Right cardiac atrium (tissue), 5 donors: ENCODE measurements at places on chromosomes 16 and 17. TPM values are rescaled to one million over a fixed set of nuclear protein-coding genes. Genes with fewer than 3 reads are reported as not detected.

GRCh38 chr17:74825952-74826719 lies 33.5 kb downstream of the GRIN2C start:
- no peak for DNase-seq

SLC35B1 gene
- total RNA-seq = 57.5 TPM

- DNase-seq = no peak
Observed at GRCh38 chr17:57253362-57254065, 2.8 kb upstream of the MSI2 start.

- no peak for DNase-seq
Observed at GRCh38 chr16:78543023-78543422, 443.6 kb downstream of the WWOX start.

DNA sequence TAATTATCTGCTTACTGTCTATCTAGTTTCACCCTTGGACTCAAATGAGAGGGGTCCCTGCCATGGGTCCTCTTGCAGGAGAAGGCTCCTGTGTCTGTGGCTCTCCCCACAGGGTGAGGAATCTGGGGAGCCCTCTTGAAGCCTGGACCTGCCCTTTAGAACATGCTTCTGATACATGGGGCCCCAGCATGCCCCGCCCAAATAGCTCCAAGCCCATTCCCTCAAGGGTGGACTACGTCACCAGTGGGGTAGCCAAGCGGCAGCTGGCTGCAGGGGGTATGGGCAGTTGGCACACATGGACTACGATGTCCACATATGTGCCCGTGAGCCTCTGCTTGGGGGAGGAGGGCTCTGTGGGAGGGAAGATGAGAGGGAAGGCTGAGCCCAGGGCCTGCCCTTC lies 39.3 kb downstream of the ARHGAP27 start:
- no peak for DNase-seq

DNA sequence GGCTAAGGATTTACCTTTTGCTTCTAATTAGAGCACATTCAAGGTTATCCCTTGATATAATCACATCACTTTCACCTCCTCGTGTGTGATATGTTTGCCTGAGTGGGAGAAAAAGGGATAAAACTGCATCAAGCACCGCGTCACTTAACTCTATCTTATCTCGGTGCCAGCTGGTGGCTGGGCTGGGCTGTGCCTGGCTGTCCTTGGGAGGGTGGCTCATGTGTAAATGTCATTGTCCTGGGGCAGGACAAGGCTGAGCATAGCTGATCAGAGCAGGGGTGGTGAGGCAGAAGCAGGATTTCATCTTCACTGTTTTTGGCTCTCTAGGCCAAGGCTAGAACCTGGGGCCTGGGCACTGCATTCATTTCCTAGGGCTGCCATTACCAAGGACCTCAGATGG lies 105.3 kb downstream of the RAP1GAP2 start:
- peak; percentile 63 for DNase-seq

ZSCAN10 gene
- total RNA-seq = not detected

GRCh38 chr17:79518585-79519523 lies 92.0 kb downstream of the RBFOX3 start:
- DNase-seq = no peak

ITGB3 gene
- total RNA-seq = 6.3 TPM

- DNase-seq = no peak
Observed at GRCh38 chr17:32492648-32493289, 6.0 kb downstream of the CDK5R1 start.

DNA sequence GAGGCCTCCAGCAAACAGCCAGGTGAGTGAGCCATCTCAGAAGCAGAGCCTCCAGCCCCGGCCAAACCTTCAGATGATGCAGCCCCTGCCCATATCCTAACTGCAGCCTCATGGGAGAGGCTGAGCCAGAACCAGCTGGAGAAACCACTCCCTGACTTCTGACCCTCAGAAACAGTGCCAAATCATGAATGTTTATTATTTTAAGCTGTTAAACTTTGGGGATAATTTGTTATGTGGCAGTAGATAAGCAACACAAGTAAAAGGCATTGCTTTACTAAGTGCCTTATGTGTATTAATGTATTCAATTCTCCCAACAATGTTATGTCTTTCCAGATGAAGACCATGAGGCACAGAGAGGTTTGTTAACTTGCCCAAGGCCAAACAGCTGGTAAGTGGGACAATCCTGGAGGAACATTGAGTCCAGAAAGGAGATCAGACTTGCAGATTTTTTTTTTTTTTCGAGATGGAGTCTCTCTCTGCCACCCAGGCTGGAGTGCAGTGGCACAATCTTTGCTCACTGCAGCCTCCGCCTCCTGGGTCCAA lies 59.6 kb downstream of the SOCS1 start:
- DNase-seq = no peak

GRCh38 chr17:62627219-62627903 lies at the start of gene MRC2:
Gene MRC2 (plus strand): TSS chr17:62627670. CDS start chr17:62627803, 133 bp downstream.
- DNase-seq = peak; percentile 93

DNA sequence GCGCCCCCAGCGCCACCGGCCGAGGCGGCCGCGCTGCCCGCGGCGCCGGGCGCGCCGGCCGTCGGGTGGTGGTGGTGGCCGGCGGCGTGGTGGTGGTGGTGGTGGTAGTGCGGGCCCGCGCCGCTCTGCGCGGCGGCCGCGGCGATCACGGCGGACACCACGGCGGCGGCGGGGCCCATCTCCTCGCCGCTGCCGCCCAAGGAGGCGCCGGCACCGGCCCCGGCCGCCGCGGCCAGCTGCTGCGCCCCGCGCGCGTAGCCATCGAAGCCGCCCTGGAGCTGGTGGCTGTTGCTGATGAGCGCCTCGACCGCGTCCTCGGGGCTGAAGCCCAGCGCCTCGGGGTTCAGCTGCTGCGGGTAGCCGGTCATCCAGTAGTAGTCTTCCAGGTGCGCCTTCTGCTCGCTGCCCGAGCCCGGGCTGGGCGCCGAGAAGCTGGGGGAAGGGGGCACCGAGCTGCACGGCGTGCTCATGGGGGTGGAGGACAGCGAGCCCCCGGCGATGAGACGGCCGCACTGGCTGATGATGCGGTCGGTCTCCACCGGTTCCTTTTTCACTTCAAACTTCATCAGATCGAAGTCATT lies 1.2 kb downstream of the MAF start:
- DNase-seq = peak; percentile 70

CCL7 gene
- not detected for total RNA-seq

KRT34 gene
- not detected for total RNA-seq

KRT20 gene
- total RNA-seq = not detected

MYH13 gene
- not detected for total RNA-seq

KRTAP3-2 gene
- not detected for total RNA-seq

GRCh38 chr17:62388856-62389255 lies 8.5 kb downstream of the EFCAB3 start:
- DNase-seq = no peak

DNA sequence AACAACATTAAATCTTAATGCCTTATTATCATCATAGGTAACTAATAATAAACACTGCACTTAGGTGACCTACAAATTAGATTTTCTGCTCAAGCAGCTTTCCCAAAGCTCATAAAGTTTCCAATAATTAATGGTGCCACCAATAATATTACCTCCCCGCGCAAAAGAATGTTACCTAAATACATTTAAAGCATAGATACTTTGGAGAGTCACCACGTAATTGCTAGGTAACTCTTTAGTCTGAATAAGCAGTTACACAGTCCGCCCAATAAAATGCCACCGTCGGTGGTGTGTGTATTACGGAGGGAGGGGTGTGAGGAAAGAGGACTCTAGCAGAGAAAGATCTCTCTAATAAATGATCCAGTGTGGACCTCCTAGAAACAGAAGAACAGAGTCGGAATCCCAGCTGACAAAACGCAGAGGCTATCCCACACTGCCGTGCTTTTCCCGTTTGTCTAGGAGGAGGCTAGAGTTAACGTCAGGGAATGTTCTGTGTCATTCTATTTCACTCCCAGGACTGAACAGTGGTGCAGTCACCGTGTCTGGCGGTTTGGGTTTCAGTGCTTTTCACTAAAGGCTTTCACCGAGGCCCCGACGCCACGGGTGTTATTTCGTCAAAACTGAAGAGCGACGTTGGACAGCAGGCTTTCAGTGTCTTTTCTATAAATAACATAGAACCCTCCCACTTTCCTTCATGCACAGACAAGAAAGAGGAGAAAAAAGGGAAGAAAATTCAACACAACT lies 630 bp downstream of the RNFT1 start:
- peak; percentile 48 for DNase-seq

DNA sequence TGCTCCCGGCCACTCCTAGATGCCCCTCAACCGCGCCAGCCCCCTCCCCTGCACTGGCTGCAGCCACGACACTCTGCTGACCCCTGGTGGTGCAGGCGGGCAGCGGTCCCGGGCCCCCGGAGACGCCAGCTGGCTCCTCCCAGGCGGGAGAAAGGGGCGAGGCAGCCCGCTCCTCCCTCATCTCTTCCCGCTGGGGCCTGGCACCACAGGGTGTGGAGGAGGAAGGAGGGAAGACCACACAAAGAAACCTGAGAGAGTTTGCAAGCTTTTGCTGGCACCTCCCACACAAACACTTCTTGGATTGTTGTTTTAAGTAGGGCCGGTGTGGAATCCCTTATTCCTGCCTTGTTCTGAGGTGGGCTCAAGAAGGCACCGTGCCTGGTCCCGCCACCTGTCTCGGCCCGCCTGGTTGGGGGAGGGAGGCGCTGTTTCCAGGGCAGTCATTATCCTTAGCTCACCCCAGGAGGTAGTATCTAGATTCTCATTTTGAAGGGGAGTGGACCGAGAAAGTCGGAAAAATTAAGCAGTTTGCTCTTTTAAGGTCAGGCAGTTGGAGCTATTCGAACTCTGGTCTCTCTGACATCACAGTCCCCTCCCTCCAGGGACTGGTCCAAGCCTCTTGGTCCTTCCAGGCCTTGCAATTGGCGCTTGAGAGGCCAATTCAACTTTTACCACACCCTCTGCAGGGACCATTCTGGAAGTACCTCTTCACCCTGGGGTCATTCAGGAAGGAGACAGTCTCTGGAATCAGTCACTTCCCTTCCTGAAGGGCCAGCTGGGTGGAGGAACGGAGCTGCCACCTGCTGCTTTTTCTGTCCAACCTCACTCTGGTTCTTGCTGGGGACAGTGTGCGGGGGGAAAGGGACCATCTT lies 959 bp upstream of the ANKRD13B start:
- DNase-seq = peak; percentile 89

CDH11 gene
- total RNA-seq = 16.6 TPM

DNA sequence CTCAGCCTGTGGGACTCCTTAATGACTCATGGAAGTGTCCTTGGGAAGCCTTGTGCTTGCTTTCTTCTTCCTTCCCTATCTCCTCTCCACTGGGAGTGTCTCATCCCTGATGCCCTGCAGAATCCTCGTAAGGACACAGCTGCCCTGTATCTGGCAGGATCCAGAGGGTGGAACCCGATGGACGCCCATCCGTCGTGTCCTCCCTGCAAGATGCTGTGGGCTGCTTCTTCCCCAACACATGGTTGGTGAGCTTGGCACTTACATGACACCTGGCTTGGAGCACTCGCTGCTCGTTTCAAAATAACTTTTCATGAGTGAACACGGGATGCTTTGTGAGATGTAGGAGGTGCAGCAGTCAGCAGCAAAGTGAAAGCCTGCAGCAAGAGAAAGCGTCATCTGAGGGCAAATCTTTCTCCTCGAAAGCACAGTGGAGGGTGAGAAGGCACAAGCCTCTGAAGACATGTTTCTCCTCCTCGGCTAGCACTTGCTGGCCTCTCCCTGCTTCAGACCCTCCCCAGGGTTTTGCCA lies 3.3 kb downstream of the CCL15 start:
- no peak for DNase-seq

DNA sequence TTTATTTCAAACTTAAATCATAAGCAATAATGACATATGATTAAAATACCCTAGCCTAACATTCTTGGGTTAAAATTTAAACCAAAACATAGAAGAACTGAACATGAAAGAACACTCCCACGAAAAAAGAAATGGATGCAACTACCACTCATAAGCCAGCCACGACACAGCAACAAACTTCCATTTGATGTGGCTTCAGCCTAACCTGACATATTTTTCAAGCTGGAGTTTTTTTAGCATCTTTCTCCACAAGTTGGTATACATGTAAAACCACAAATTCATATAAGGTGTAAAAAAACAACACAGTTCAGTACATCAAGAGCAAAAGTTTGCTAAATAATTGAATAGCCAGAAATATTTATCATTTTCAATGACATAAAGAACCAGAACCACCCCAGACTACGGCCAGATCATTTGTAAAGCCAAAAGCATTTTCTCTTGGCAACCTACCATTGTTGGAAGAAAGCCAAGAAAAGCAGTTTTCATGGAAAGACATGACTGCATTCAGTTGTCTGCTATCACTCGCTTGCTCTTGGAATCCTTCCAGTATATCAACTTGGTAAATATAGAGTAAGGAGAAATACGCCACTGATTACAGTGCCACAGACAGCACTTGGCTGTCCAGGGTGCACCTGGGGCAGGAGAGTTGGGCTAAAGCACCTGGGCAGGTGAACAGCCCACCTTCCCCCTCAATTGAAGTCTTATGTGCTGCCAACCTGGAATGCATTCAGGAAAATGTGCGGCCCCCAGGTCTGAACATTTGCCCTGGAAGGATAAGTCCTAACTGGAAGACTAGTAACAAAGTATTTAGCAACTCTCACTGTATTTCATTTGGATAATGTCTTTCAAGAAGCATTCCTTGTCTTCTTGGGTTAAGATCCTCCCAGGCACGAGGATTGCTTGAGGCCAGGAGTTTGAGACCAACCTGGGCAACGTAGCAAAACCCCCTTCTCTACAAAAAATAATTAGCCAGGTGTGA lies 60.5 kb downstream of the CREBBP start:
- no peak for DNase-seq

KREMEN2 gene
- total RNA-seq = not detected

- DNase-seq = peak; percentile 13
Observed at GRCh38 chr17:17072546-17072945, 30.3 kb downstream of the MPRIP start.

DNA sequence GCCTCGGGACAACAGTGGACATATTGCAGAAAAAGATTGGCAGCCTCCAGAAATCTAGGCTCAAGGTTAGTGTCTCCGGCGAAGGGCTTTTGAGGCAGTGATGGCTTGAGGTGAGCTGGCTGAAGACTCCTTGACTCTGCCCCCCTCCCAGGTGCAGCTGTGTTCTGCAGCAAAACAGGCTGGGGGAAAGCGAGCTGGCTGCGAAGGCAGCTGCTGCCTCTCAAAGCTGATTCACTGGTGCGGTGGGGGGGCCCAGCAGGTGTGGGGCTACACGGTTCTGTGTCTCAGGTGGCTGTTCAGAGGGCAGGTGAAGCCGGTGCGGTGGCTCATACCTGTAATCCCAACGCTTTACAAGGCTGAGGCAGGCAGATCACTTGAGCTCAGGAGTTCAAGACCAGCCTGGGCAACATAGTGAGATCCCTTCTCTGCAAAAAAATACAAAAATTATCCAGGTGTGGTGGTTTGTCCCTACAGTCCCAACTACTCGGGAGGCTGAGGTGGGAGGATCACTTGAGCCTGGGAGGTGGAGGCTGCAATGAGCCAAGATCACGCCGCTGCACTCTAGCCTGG lies 22.9 kb downstream of the C16orf96 start:
- DNase-seq = no peak

ADAP2 gene
- total RNA-seq = 11.9 TPM

TRIM47 gene
- 25.5 TPM for total RNA-seq

DNA sequence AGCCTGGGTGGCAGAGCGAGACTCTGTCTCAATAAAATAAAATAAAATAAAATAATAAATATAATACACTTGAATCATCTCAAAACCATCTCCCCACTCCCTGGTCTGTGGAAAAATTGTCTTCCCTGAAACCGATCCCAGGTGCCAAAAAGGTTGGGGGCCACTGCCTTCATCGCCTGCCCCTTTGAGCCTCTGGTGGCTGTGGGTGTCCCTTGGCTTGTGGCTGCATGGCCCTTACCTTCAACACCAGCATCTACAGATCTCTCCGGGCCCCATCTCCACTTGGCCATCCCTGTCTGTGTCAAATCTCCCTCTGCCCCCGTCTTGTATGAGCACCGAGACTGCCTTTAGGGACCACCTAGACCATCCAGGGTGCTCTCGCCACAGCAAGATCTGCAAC lies 177.3 kb downstream of the SEC14L1 start:
- no peak for DNase-seq

- DNase-seq = no peak
Observed at GRCh38 chr17:14316126-14316832, 15.4 kb downstream of the HS3ST3B1 start.
